ENCODE measurements at places on chromosomes 4 and X. TPM values are rescaled to one million over a fixed set of nuclear protein-coding genes. Genes with fewer than 3 reads are reported as not detected.

- no peak for DNase-seq
These were observed 50.7 kb downstream of the MAP7D3 start for GRCh38 chrX:136200466-136200865.

- DNase-seq: no peak
These were observed 63.7 kb upstream of the TXK start for GRCh38 chr4:48197643-48198237.

NAA11 gene
- not detected for total RNA-seq

- no peak for DNase-seq
These were observed 32.1 kb downstream of the MAGEB17 start for GRCh38 chrX:16199343-16199742.

GRCh38 chrX:68840256-68840655 is 11.4 kb downstream of the EFNB1 start:
- no peak for DNase-seq

- no peak for DNase-seq
These were observed 53.0 kb upstream of the KDR start for GRCh38 chr4:55178226-55179005.
